ENCODE measurements at places on chromosomes 5 and 9.

GRCh38 chr5:173923218-173924095, 35.3 kb downstream of the CPEB4 start:
- no peak for DNase-seq

- no peak for DNase-seq
These were observed 8.7 kb upstream of the DOLPP1 start for GRCh38 chr9:129072171-129072570.

DNA sequence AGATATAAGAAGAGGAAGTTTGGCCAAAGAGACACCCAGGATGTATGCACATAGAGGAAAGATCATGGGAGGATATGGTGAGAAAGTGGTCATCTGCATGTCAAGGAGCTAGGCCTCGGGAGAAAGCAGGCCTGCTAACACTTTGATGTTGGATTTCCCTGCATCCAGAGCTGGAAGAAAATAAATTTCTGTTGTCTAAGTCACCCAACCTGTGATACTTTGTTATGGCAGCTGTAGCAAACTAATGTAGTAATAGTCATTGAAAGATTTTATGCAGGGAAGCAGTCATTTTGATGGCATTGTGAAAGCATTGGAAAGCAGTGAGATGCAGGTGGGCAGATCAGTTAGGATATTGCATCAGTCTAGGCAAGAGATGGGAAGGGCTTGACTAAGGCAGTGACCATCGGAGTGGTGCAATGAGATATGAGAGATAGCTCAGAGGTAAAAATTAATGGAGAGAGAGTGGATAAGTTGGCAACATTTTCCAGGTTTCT, 24.5 kb upstream of the FOCAD start:
- no peak for DNase-seq

- DNase-seq: no peak
These were observed 6.7 kb downstream of the GNG10 start for GRCh38 chr9:111668026-111668573.

- no peak for DNase-seq
These were observed 276.3 kb downstream of the YTHDC2 start for GRCh38 chr5:113789769-113790168.

DNA sequence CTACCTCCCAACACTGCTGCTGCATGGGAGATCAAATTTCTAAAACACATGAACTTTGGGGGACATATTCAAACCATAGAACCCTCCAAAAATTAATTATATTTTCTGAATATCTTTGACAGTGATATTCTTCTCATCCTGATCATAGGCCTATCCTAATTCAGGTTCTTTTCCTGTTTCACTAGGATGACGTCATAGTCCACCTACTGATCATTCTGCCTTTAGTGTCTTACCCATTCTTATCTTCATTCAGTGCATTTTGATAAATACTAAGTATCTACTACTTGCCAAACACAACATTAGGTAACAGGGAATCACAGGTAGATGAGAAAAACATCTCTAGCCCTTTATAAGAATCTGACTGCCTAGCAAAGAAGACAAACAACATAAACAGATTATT, 179.1 kb upstream of the PRLR start:
- no peak for DNase-seq

DNA sequence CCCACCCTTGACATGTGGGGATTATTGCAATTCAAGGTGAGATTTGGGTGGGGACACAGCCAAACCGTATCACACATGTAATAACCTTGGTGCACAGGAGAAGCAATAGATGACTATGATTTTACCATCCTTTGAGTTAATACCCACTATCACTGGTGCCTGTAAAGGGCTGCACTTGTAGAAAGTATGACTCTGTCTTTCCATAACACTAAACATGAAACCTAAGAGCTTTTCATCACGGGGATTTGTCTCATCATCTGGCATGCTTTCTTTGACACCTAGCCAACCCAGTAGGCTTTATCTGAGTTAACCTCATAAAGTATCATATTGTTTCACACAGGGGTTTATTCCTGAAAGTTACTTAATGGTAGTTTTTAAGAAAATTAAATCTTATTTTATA, 188.9 kb upstream of the TNC start:
- DNase-seq: no peak

DNA sequence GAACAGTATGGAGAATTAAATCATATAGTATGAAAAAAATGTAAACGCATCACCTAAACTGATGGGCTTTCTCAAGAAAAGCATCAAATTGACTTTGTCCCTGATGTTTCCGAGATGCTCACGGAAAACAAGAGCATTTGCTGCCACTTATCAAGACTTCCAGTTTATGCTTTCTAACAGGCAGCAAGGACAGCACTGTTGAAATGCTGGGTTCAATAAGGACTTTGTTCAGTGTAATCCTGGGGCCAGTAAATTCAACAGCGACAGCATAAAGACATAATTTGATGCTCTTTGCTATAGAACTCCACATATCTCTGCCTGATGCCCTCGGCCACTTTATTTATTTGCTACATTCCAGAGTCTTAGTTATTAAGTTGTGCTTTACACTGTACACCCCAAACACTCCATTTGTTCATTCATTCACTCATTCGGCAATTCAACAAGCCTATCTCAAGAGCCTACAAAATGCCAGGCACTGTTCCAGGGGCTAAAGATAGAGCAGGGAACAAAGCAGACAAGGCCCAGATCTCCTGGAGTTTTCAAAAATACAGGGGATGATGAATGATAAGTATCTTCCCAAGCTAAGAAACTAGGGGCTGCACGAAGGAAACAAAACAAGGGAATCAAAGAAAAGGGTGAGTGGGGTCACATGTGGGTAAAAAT, 294.6 kb downstream of the ZNF608 start:
- no peak for DNase-seq

DNA sequence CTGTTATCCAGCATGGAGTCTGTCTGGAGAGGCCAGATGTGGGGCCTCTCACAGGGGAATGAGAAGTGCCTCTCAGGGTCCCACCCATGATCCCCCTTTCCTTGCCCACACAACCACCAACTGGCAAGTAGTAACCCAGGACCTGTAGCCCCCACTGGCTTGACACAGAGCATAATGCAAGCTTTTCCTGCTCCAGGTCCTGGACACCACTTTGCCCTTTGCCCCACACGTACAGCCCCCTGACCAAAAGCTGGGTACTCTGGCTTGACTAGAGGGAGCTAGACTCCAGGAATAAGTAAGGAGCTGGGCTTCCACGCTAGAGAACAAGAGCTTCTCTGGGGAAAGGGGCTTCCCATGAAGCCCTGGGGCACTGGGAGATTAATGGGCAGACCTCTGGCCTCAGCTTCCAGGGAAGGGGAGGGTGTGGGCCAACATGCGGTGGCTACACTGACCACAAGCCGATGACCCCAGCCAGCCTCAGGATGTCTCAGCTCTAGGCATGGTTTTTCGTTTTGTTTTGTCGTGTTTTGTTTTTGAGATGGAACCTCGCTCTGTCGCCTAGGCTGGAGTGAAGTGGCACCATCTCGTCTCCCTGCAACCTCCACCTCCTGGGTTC, 109.5 kb downstream of the C9orf50 start:
- no peak for DNase-seq

GRCh38 chr9:134548185-134548584, 93.4 kb upstream of the COL5A1 start:
- DNase-seq: no peak

DNA sequence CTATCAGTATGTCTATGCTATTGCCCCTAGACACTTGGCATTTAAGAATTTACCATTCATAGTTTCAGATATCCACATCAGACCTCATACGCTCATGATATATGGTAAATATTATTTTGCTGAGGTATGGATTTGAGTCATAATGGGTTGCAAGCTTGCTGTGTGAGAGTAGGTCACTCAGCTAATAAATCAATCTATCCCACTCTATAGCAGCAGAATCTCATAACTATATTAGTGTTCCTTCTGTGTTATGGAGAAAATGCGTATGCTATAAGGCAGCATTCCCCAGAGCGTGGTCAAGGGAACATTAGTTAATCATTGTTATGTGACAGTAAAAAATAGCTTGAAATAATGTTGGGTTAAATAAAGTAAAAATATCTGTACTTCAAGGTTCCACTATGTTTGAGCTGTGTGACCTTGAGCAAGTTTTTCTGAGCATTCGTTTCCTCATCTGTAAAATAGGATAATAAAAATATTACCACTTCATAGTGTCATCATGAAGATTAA, 7.7 kb downstream of the TRIM32 start:
- DNase-seq: no peak

- DNase-seq: no peak
These were observed 593.7 kb downstream of the IRX1 start for GRCh38 chr5:4189317-4189716.

GRCh38 chr9:98247831-98248657, 7.4 kb downstream of the TBC1D2 start:
- DNase-seq: no peak

Data from NCI-H1436 (cell line).